ENCODE measurements at places on chromosomes 11 and 22.
A peak's percentile ranks its signal among the peaks of the same experiment; 100 is the strongest.

GRCh38 chr11:29051935-29052334 lies 943.7 kb downstream of the METTL15 start:
- no peak for DNase-seq

DNA sequence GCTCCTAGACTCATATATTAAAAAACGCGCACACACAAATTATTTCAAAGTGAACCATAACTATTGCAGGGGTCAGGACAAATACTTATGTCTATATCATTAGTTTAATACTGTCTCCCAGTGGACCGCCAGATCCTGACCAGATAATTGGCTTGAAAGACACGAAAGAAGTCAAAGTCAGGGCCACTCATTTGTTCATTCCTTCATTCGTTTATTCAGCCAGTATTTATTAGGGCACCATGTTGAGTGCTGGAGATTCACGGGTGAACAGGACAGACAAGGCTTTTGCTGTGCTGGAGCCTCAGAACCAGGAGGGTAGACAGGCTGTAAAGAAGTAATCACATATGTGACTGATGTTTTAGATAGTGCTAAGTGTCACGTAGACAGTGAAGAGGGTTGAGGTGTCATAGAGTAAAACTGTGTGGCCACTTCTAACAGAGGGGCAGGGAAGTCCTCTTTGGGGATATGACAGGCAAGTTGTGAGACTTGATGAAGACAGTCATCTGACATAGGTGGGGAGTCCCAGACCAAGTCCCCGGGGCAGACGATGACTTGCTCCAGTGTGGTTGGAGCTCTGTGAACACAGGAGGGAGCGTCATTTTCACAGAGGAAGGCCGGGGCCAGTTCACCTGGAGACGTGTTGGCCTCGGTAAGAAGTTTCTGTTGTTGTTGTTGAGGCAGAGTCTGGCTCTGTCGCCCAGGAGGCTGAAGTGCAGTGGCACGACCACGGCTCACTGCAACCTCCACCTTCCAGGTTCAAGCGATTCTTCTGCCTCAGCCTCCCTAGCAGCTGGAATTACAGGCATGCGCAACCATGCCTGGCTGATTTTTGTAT lies 25.9 kb downstream of the RBX1 start:
- no peak for DNase-seq

GRCh38 chr11:81673001-81673400 lies 1060.7 kb downstream of the FAM181B start:
- DNase-seq: no peak

DNA sequence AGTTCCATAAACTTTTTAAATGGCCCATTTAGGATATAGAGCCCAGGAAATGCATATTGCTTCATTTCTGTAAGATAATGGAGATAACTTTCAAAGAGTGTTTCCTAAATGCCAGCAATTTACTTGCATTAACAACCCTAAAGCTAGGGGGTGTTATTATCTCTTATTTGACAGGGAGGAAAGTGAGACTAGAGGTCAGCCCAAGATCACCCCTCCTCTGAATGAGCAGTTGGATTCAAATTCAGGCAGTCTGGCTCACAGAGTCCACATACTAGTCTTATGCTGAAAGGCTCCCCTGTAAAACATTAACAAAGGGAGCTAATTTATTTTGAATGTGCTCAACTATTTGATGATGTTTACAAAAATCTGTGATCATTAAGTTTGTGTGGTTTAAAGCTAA lies 49.9 kb upstream of the TRIM77 start:
- peak; percentile 28 for DNase-seq
